ENCODE measurements at places on chromosomes 16 and 17.

- peak; percentile 83 for DNase-seq
These were observed 106.3 kb upstream of the ZFHX3 start for GRCh38 chr16:73154063-73154870.

DNA sequence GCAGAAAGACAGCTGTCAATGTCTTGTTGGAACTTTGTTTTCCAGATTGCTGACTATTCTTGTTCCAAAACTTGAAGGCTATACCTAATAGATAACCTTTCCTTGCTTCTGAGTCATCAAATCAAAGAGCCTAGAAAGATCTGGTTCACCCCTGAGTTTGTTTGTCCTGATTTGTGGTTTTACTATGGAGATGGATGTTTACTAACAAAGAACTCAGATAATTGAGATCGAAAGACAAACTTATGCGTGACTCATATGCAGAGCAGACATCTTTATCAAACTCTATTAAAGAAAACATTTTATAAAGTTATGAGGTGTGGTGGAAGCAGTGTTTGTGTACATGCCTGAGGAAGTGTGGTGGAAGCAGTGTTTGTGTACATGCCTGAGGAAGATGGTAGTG, 311.1 kb upstream of the TBX2 start:
- DNase-seq, result no peak

GRCh38 chr17:14121952-14122351, 52.6 kb downstream of the COX10 start:
- DNase-seq, result no peak

DNA sequence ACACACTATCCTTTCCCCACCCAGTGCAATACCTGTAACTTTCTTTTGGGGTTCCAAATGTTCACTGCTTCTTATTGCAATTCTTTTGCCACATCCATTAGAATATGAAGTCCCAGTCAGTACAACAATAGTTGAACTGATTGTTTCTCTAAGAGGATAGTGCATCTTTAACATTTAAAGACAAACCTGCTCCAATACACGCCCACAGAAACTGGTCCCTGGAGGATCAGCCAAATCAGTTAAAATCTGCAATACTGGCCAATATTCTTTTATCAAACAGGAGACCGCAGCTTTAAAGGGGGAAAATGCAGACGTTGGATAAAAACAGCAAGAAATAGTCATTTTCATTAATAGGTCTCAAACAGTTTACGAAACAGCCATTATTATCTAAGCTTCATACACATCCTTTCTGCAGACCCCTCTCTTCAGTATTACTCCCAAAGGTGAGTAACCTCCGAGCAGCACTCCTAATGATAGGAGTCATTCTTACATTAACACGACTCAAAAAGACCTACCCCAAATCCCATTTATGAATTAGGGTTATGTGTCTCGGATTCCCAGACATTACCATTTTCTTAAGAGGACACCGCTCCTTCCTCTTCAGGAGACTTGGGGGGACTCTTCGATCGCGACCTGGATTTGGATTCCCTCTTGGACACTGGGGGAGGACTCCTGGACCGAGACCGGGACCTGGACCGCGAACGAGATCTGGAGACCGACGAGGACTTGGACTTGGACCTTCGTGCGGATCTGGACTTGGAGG, 1.4 kb downstream of the SRSF2 start:
- DNase-seq, result no peak

DNA sequence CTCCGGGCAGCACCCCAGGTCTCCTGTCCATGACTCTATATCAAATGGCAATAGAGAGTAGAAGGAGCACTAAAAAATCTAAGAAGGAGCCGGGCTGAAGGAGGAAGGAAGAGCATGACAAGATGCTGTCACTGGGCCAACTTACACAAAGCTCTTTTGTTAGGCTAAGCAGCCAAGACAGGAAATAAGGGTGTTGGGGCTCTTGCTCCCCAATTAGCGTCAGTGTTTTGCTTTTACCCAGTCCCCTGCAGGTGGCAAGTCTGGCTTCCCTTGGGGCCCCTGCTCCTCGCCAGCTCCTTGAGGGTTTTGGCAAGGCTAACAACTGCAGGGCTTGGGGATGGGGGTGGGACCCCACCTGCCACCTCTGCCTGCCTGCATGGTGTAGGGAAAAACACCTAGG, 120.5 kb downstream of the CCT6B start:
- DNase-seq, result peak; percentile 54

- no peak for DNase-seq
These were observed 31.5 kb upstream of the ASGR2 start for GRCh38 chr17:7146115-7146514.

DNA sequence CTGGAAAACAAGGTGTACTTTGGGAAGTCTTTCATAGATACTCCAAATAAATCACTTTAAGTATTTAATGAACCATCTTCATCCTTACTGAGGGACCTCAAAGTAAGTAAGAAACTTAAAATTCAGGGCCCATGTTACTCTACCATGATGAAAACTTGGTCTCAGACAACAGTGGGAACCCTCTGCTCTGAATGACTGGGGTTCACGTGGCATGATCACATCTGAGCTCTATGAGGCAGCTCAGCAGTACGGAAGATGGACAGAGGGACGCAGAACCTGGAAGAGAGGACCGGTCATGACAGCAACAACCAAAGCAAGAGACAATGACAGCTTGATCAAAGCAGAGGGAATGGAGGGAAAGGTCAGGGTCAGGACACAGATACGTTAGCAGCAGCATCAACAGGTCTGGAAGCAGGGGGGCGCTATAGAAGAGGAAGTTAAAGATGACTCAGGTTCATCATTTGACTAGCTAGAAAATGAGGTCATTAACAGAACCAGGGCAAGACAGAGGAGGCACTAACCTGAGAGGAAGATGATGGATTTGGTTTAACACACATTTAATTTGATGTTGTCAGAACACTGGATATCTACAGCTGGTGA, 9.5 kb downstream of the XPO6 start:
- no peak for DNase-seq

DNA sequence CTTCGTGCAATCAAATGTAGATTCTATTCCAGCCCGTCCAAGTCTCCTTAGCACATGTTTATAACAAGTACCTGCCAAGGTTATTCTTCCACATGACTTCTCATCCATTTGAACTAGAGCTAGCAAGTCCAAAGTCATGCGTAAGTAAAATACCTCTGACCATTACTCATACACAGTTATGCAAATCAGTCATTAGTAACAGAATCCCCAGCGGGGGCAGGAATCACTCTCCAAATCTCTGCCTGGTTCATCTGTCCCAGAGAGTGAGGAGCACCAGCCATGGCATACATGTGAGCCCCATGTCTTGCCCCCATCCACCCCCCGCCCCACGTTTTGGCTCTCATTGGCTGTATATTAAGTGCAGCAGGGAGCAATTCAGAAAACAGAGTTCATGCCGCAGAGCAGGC, 27.7 kb downstream of the SRL start:
- no peak for DNase-seq

DNA sequence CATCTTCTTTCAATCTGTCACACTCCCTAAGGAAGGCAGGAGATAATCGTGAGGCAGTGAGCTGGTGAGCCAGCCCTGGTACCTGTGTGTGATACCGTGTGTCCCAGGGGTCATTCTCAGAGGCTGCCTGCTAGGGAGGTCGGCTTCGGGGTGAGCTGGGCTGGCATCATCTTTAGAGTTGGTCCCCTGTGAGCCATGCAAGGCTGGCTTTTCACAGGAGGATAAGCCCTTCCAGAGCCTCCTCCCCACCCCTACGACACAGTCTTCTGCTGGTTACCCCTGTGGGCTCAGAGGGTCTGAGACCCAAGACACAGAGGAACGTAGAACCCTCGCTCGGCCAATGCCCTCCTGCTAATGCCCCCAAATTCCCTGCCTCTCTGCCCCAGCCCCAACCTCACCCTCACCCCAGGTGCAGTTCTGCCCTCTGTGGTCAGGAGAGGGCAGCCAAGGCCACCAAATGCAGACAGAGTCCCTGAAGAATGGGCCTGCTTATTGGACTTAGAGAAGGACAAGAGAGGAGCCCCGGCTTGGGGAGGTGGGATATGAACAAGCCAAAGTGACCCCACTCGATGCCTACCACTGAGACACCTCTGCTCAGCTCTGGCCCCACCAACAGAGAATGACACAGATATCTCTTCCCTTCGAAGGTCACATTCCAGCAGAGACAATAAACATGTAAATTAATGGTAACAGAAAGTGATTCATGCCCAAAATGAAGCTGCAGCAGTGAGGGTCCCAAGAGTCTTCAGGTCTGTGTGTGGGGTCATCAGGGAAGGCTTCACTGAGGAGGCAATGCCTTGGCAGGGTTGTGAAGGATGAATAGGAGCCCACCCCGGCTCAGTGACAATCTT, 80.8 kb upstream of the CCL1 start:
- DNase-seq, result no peak

DNA sequence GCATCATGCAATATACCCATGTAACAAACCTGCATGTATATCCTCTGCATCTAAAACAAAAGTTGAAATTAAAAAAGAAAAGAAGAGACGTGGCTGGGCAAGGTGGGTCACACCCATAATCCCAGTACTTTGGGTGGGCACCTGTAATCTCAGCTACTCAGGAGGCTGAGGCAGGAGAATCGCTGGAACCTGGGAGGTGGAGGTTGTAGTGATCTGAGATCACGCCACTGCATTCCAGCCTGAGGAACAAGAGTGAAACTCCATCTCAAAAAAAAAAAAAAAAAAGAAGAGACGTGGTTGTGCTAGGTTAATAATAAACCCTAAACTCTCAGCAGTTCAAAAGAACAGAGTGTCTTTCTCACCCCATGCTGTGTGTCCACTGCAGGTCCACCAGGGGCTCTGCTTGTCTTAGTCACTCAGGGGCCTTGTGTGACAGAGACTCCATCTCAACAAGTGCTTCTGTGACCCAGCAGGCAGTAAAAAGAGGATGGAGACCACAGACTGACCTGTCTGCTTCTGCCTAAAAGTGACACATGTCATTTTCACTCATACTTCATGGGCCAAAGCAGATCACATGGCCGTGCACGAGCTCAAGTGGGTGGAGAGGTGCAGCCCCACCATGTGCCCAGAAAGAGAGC, 22.3 kb upstream of the N4BP1 start:
- no peak for DNase-seq

Data from KG1 (cell line).